ENCODE measurements at places on chromosomes 6 and 20. TPM values are rescaled to one million over a fixed set of nuclear protein-coding genes. Genes with fewer than 3 reads are reported as not detected.

DNA sequence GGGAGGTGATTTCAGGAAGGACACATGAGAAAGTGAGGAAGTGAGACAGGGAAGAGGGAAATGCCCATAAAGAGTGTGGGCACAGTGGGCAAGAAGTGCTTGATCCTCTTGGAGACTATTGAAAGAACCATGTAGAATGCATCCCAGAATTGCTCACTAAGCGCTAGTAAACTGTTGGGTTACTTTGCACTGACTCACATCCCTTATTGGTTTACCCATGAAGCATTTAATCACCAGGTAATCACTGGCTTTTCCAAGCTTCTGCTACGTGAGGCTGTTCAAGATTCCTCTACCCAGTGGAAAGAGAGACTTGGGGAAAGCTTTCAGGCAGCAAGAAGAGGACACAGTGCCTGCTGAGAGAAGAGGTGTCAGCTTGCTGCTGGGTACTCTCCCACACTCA, 410.0 kb upstream of the JAG1 start:
- DNase-seq = no peak

- no peak for DNase-seq
Observed at GRCh38 chr6:134295953-134296553, 21.9 kb downstream of the SGK1 start.

GRCh38 chr6:142297996-142298753, 3.6 kb upstream of the ADGRG6 start:
- no peak for DNase-seq

- DNase-seq = no peak
Observed at GRCh38 chr6:53894091-53894490, 99.3 kb downstream of the LRRC1 start.

- no peak for DNase-seq
Observed at GRCh38 chr6:12289365-12289919, 719 bp upstream of the EDN1 start.

DNA sequence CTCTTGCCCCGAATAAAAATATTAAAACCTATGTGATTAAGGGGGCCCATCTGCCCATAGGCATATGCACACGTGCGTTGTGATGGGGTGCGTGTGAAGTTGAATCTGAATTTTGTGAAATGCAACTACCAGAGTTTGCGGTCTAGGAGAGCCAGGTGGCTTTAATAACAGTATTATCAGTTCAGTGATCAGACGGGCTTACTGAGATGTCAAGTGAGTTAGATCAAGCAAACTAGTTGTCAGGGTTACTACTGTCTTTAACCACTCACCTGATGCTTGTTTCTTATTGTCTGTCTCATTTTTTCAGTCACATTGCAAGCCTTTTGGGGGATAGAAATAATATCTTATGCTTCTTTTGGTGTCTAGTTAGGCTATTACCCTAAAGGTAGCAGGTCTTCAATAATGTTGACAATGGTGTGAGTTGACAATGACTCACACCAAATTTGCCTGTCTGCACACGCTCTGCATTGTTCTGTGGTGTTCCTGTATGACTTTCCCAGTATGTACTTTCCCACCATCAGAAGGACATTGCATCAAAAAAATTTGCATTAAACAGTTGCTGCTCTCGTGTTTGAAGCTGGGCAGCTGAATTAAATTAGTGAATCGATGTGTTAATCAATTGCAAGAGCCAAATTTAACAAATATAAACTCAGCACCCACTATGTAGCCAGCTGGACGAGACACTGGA, 103.1 kb upstream of the NAA20 start:
- DNase-seq = no peak

- DNase-seq = peak; percentile 55
Observed at GRCh38 chr20:57882451-57883161, 172.8 kb upstream of the PMEPA1 start.

GRCh38 chr20:35888657-35889056, 65.6 kb downstream of the SCAND1 start:
- no peak for DNase-seq

DNA sequence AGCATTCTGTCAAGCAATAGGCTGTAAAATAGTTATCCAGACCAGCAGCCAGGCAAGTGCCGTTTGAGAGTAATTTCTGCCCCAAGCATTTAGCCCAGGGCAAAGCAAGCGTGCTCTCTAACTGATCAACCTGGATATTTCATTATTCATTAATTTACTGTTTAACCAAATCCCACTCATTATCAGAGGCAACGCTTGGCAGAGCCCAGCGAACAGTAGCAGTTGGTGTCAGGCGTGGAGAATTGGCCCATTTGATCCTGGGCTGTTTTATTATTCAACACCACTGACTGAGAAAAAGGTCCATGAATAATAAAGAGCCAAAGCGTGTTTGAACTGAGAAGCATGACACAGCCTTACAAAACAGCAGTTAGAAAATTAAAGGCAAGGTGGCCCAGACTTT, 35.3 kb downstream of the TFAP2B start:
- DNase-seq = no peak

- no peak for DNase-seq
Observed at GRCh38 chr6:12351672-12352071, 61.5 kb downstream of the EDN1 start.

- DNase-seq = no peak
Observed at GRCh38 chr6:85033547-85033946, 269.1 kb upstream of the TBX18 start.

DNA sequence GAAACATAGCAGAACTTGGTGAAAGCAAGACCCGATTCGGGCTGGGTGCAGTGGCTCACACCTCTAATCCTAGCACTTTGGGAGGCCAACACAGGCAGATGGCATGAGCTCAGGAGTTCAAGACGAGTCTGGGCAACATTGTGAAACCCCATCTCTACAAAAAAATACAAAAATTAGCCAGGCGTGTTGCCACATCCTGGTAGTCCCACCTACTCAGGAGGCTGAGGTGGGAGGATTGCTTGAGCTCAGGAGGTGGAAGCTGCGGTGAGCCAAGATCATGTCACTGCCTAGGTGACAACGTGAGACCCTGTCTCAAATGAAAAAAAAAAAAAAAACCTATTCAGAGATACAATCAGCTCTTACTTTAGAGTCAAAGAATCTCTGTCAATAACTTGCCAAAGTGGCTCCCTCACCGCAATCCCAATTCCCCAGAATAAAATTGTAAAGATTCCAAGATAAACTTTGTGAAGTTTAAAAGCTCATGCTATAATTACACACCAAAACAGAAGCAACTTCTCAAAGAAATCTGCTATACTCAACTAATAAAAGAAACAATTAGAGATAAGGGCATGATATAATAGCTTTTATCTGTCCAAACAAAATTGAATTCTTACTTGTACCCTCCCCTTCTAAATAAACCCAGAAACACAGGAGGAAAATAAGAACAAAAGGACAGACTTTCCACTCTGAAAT, 33.6 kb downstream of the CDK19 start:
- DNase-seq = no peak

DNA sequence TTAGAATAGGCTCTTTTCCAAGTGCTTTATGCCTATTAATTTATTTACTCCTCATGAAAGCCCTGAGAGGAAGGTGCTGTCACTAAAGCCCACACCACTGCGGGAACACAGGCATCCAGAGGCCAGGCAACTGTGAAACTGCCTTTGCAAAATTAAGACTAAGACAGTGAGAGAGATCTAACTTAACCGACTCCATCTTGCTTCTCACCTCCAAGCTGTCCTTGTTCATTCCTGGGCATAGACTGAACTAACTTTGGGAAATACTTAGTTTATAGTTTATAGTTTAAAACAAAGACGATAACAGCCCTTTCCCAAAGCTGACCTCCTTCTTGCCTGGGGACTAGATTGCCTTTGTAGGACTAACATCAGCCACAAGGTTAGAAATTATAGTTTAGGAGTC, 80.1 kb downstream of the RSPH3 start:
- DNase-seq = no peak

DNA sequence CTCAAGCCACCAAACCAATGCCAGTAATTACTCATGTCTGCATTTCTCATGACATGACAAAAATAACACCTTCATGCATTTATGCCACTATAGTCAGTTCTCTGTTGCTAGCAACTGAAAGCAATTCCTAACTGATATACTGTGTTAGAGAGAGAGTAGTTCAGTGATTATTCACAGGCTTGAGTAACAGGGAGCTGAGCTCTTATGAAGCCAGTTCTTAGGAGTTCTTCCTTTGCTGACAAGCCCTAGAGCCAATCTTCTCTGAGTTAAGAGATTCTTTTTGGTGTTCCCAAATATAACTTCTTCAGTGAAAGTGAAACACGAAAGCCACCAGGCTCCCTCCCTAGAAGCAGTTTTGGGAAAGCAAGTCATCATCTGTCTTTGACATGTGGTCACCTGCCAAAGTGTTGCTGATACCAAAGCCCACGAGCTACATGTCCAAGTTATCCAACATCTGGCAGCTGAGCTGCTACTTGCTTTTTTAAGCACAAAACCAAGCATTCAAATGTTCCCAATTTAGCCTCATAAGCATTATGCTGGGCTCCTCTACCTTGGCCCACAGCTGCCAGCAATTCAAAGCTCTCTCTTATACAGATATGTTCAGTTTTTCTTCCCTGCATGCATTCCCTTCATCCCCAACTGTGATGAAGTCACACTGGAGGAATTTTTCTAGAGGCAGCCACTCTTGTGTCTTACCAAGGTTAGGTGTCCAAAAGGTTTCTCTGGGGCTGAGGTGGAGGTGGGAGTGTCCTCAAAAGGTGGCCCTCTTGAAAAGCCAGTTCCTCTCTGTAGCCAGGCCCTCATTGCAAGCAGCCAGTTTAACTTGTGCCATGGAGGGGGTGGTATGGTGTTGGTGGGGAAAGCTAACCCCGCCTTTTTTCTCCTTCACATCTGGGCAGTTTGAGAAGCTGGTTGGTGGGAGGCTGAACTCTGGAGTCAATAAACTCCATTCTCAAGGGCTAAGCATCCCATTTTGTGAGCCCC, 92.7 kb upstream of the ARMC2 start:
- DNase-seq = no peak

- DNase-seq = no peak
Observed at GRCh38 chr6:106750946-106751345, 121.6 kb downstream of the QRSL1 start.

GRCh38 chr6:41083072-41083471, 10.3 kb downstream of the NFYA start:
- DNase-seq = no peak

DNA sequence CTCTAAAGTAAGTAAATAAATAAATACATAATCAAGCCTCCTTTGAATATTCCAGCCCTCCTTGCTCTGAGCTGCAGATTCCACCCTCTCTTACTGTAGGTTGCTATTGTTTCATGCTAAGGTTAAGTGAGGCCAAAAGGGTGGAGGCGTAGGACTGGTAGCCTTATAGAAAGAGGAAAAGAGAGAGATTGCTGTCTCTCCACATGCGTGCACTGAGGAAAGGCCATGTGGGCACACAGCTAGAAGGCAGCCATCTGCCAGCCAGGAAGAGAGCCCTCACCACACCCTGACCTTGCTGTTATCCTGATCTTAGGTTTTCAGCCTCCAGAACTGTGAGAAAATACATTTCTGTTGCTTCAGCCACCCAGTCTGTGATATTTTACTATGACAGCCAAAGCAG, 87.4 kb upstream of the SHLD1 start:
- no peak for DNase-seq

DNA sequence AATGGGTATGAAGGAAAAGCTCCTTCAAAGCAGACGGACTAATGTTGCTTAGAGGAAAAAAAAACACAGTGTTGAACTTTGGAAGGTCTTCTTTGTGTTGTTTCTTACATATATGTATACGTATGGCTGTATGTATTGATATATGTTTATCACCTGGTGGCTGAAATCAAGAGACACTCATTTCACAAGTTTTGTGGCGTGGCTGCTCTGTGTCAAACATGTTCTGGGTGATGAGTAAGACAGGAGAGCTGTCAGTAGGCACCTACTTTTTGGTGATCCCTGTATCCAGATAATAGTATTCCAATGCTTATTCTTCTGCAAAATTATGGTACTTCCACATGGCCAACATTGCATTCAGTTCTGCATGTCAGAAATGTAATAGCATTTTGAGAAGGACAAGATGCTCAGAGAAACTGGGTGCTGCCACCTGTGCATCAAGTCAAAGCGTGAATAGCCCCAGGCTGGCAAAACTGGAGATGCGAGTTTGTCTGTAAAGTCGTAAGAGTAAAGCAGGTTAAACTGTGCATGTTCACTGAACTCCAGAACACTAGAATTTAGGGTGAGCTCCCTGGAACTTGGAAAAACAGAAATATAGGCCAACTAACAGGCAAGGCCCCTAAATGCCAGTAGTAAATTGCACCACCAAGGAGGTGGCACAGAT, 67.9 kb downstream of the ARMC2 start:
- DNase-seq = no peak

DNA sequence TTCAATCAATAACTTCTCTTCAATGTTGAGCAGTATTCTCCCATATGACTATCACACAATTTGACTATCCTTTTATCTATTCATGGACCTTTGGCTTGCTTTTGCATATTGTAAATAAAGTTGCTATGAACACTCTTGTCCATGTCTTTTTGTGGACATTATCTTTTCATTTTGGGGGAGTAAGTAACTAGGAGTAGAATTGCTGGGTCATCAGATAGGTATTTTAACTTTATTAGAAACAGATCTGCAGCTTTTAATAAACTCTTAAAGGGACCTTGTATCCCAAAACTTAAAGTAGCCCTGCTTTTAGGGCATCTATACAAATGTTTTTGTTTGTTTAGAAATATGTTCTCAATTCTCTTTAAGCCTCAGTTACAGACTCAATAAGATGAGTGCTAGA, 614.2 kb upstream of the CITED2 start:
- DNase-seq = no peak

GRCh38 chr6:30067460-30068139, 602 bp downstream of the PPP1R11 start:
- DNase-seq = no peak

GRCh38 chr6:33758815-33759216, 12.1 kb upstream of the IP6K3 start:
- DNase-seq = no peak

DNA sequence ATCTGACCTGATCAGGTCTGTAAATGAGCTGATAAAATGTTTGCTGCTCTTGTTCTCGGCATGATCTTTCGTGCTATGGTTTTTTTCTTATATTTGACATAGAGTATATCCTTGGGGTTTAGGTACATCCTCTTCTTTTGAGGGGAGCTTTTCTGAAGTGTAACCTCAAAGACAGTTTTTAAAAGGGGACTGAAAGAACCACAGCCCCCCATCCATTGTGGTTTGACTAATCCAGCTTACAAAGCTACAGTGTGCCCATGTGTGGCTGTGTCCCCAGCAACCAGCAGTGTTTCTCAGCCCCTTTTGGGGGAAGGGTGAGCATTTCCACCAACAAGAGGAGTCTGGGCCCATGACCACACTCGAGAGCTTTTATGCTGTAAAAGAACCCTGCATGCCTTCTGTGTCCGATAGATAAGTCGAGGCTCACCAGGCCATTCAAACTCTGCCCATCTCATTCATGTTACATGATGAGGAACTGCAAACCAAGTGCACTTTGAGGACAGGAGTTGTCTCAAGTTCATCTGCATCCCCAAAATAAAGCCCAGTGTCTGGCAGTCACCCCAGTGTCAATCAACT, 266.0 kb downstream of the SLC24A3 start:
- no peak for DNase-seq

GRCh38 chr6:79610306-79611009, 20.7 kb upstream of the SH3BGRL2 start:
- DNase-seq = no peak

- no peak for DNase-seq
Observed at GRCh38 chr6:99887066-99887465, 107.0 kb downstream of the MCHR2 start.

DSP gene
- 241 TPM for total RNA-seq

SIGLEC1 gene
- total RNA-seq = 2.4 TPM

TTK gene
- total RNA-seq = 0.22 TPM

RTF2 gene
- 76.0 TPM for total RNA-seq

KIFC1 gene
- 0.24 TPM for total RNA-seq

ADAM33 gene
- 3.0 TPM for total RNA-seq

Measured in cardiac septum (tissue), 1 donor.